GM23338 (cell line): ENCODE measurements at places on chromosomes 7 and 10.

DNA sequence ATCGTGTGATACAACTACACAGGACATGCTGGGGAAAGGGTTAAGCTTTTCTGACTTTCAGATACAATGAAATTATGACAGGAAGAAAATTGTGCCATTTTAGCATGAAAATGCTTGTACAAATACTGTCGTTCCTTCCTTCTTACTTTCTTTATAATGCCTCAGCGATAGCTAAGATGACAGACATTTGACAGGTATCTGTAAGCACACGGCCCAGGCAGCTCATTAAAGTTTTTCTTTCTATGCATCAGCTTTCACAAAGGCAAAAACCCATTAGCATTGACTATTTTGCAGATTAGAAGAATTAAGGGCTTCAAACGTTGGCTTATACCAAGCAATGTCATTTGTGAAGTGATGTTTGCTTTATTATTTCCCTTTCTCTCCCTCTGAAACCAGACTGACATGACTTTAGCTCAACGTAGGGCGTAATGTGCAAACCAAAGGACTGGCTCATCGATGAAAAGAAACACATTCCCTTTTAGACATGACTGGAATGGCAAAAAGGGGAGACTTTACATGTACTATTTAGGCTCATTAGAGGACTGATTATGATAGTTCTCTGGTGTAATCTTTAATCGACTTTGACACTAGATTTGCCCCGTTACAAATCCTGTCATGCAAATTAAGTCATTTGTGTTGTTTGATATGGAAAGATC, 258.4 kb upstream of the SP8 start:
- no peak for DNase-seq

- no peak for DNase-seq
Measured at GRCh38 chr10:110056822-110057221, 49.0 kb downstream of the ADD3 start.

DNA sequence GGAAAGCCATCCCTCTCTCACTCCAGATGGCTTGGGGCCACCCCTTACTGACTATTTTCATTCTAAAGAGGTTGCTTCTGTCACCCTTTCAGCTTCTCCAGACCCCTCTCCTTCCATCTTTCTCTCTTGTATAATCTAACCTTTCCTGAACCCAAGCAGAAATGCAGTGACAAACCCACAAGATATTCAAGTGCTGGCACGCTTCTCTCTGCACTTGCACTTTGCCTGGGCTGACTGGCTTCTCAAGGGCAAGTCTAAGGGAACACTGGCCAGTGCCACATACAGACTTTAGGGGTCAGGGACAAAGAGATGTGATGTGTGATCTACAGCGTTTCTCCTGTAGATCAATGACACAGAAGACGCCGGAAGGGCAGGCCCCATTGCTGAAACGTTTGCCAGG, 150.4 kb upstream of the LANCL2 start:
- no peak for DNase-seq

DNA sequence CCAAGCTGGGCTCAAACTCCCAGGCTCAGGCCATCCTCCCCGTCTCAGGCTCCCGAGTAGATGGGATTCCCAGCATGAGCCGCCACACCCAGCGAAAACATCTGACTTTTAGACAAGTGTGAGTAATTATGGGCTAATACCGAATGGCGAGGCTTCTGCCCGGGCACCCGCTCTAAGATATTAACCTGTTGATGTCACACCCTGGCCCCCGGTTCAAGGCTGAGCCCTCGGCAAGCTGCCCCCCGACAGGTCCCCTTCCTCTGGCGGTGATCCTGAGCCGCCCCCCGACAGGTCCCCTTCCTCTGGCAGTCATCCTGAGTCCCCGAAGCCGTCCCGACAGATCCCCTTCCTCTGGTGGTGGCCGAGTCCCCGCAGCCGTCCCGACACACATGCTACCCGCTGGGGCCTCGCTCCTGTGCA, 5.2 kb downstream of the PSMG3 start:
- no peak for DNase-seq

DNA sequence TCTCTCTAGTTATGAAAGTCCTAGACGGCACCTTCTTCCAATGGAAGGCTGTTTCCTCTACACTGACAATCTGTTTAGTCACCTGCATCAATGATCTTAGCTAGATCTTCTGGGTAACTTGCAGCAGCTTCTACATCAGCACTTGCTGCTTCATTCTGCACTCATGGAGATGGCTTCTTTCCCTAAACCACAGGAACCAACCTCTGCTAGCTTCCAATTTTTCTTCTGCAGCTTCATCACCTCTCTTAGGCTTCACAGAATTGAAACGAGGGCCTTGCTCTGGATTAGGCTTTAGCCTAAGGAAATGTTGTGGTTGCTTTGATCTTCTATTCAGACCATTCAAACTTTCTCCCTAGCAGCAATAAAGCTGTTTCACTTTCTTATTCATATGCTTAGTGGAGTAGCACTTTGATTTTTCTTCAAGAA, 24.6 kb downstream of the NAMPT start:
- no peak for DNase-seq

GRCh38 chr10:5945190-5945509, 32.2 kb downstream of the IL15RA start:
- DNase-seq: no peak

GRCh38 chr10:6017781-6018354, 40.5 kb upstream of the IL15RA start:
- DNase-seq: no peak

DNA sequence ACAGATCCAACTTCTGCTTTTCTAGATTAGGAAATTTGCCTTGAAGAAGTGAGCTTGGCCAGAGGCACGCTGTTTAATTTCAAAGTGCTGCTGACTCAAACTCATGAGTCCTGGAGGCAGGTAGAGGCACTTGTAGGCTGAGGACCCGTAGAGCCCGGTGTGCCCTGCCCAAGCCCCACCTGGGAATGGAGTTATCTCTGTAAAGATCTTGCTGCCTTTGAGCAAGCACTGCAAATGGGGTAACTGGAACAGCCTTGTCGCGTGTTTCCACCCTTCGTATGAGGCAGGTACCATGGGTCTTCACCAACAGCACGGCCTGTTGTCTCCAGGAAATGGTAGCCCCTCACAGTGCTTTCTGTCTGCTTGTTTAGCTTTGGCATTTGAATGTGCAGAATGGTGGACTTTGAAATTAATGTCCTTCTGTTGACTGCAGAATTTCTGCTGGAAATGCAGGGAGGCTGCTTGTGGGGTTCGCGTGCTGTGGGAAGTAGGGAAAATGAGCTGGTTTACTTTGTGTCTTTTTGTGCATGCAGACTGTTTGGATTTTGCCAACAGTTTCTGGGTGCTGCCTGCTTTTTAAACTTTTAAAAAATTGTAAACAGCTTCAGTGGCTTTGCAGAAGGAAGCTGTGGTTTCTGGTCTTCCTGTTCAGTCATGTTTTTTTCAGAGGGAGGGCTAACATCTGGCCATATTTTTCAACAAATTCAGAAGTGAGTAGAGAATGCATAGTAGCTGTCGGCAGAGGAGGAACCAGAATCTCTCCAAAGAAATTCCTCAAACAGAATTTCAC, 27.2 kb downstream of the CCM2 start:
- DNase-seq: no peak
